ENCODE measurements at places on chromosomes 16 and 17. TPM values are rescaled to one million over a fixed set of nuclear protein-coding genes. Genes with fewer than 3 reads are reported as not detected.

ASB16 gene
- not detected for total RNA-seq

SULT1A1 gene
- total RNA-seq = 0.53 TPM

GRCh38 chr17:5042157-5043022, 7.2 kb upstream of the SLC52A1 start:
- H3K27ac ChIP-seq = no peak overlapping the region
- H3K36me3 ChIP-seq = no peaks in the 10 kb centered on the region
- no peaks in the 10 kb centered on the region for H3K27me3 ChIP-seq
- H3K4me3 ChIP-seq = no peak overlapping the region
- no peaks in the 10 kb centered on the region for H3K4me1 ChIP-seq

GRCh38 chr17:8455665-8456209, 20.1 kb downstream of the NDEL1 start:
- no peak for DNase-seq
- no peak overlapping the region for H3K27ac ChIP-seq
- no peak overlapping the region for H3K4me3 ChIP-seq
- no peaks in the 10 kb centered on the region for H3K27me3 ChIP-seq

DNA sequence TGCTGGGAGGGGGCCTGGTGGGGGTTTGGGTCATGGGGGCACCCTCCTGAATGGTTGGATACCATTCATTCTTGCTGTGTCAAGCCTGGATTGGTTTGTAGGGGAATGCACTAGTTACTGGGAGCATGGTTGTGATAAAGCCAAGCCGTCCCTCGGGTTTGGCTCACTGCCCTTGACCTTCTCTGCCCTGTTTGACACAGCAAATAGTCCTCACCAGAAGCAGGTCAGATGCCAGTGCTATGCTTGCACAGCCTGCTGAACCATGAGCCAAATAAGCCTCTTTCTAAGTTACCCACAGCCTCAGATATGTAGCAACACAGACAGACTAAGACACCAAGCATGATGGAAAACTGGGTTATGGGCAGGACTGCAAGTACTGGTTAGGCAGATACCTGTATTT, 14.6 kb downstream of the ZNF778 start:
- H3K27ac ChIP-seq = no peak overlapping the region
- no peak for DNase-seq
- no peaks in the 10 kb centered on the region for H3K4me1 ChIP-seq
- peaks cover 46% of the 10 kb centered on the region for H3K36me3 ChIP-seq
- no peaks in the 10 kb centered on the region for H3K27me3 ChIP-seq
- H3K4me3 ChIP-seq = no peak overlapping the region
